Adrenal gland (tissue), 19 donors: ENCODE measurements at places on chromosomes 3 and 15. TPM values are rescaled to one million over a fixed set of nuclear protein-coding genes. Genes with fewer than 3 reads are reported as not detected.

DNA sequence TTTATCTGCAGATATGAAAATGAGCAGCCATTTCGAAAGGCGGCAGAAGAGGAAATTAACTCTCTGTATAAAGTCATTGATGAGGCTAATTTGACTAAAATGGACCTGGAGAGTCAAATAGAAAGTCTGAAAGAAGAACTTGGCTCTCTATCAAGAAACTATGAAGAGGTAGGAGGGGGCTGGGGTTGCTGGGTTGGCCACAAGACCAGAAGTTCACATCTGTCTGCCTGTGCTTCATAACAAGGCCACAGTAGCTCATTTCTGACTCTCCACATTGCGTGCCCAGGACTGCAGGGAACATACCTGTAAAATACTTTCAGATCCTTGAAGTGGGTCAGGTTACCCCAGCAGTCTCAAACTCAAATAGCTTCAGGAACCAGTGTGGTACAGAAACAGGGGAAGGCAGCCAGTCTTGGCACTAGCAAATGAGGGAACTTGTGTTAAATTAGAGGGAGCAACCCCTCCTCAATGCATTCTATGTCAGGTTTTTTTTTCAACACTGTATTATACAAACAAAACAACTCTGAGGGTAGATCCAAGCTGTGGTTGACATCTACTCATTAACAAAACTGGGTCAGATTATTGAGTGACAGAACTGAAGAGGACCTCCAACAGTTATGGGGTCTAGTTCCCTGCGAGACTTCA, 48.7 kb downstream of the BFSP2 start:
- DNase-seq, result no peak

DNA sequence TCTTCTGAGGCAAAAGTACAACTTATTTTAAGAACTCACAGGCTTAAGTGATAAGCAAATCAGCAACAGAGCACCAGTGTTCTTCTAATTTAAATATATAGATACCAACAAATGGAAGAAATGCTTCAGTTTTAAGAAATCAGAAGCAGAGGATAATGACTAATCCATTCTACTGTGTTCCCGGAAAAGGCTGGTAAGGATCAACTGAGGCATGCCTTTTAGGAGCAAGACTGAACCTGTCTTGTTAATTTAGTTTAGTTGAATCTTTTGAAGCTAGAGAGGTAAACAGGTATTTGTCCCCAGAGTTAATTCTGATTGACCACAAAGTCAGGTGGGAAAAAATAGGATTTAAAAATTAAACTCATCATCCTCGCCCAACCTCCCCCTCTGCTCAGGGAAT, 51.8 kb downstream of the TAMM41 start:
- DNase-seq, result no peak

ISG20 gene
- total RNA-seq, result 8.3 TPM

- DNase-seq, result no peak
These were observed 28.3 kb downstream of the PFN2 start for GRCh38 chr3:149942409-149942808.

PPM1M gene
- total RNA-seq, result 20.0 TPM

GRCh38 chr15:71591057-71591456, 219.3 kb upstream of the NR2E3 start:
- no peak for DNase-seq

MYRIP gene
- total RNA-seq, result 1.4 TPM

DNA sequence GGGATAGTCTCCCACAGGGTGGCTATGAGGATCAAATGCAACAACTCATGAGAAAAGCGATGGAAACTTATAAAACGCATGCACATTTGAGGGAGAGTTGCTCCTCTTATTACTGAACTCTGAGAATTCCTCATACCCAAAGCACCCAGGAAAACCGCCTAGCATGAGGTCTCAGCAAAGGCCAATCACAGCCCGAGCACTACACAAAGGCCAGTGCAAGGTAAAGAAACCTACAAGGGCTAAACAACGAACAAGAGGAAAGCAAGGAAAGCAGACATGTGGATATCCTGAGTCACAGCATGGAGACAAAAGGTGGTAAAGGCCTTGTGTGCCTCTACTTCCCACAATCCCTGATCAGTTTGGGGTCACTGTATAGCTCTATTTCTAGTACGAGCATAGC, 7.1 kb downstream of the RAB43 start:
- no peak for DNase-seq

NMB gene
- total RNA-seq, result 7.5 TPM

- peak; percentile 56 for DNase-seq
These were observed 1.3 kb upstream of the LRRC58 start for GRCh38 chr3:120350401-120350941.

DNA sequence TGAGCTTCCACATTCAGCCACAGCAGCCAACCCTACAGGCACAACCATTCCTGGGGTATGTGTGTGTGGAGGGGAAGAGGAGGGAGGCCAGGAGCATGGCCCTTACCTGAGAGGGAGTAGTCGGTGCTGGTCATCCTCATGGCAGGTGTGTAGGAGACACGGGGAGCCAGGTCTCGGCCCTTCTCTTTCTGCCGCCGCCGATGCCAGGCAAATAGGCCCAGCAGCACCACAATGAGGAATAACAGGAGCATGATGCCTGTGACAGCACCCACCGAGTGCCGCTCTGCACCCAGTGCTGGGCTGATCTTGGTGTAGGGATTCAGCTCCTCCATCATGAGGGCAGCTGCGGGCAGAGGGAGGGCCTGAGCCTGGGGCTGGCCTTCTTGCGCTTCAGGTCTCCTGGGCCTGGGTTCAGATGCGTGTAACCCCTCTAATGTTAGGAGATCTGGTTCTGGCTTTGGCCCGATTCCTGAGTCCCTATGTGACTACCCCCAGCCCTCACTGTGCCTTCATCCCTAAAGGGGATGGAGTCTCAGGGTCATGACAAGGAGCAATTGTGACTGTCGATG, 44.4 kb downstream of the RAB11A start:
- no peak for DNase-seq

DNA sequence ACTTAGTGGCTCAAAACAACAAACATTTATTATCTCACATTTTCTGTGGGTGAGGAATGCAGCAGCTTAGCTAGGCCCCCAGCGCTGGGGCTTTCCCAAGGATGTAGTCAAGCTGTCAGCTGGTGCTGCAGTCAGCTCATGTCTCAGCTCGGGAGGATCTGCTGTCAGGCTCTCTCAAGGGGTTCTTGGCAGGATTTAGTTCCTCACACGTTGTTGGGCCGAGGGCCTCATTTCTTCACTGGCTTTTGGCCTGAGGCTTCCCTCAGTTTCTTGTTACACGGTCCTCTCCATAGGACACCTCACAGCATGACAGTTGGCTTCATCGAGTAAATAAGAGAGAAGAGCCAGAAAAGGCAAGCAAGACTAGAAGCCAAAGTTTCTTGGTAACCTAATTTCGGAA, 13.7 kb upstream of the U2SURP start:
- DNase-seq, result no peak

DNA sequence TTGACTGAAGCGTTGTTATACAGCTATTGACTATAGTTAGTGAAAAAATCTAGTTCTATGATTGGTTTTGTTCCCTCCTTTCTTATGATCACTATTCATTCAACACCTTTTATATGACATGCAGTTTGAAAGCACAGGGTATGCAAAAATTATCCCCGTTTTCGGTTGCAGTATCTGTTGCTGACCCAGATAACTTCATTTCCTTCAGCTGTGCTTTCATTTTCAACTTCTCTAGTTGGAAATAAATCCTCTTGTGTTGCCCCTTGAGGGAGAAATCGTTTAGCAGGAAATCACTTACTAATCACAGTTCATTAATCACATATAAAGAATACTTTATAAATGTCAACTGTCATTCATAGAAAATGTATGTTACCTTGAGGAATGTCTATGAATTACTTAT, 55.1 kb downstream of the MBNL1 start:
- DNase-seq, result no peak

DNA sequence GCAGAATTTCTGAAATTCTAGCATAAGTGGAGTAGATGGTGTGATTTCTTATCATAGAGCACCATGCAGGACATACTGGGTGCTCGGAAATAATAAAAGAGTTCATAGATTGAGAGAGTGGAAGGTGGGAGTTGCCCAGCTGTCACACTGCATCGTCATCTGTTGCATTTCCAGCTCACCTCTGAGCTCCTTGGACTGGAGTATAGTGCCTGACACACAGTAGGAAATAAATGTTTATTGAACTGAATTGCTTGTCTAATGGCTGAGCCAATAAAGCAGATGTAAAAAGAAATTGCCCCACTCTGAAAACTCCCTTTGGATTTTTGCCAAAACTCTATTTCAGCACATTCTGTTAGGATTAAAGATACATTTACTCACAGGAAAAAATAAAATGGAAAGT, 108.9 kb upstream of the UBE2E1 start:
- DNase-seq, result no peak

- no peak for DNase-seq
These were observed 372.2 kb upstream of the WNT5A start for GRCh38 chr3:55859305-55859704.
